ENCODE measurements at places on chromosomes 6 and 20. TPM values are rescaled to one million over a fixed set of nuclear protein-coding genes. Genes with fewer than 3 reads are reported as not detected.

Gene SLC22A2
- total RNA-seq, result not detected

Gene GATA5
- total RNA-seq, result not detected

Gene GNRH2
- total RNA-seq, result 0.48 TPM

Gene SLC17A1
- total RNA-seq, result not detected

Gene RAET1L
- total RNA-seq, result not detected

Gene HLA-DQB1
- total RNA-seq, result 0.10 TPM

Gene OLIG3
- not detected for total RNA-seq

Gene NOTCH4
- total RNA-seq, result 66.1 TPM

GRCh38 chr6:33073431-33073871 lies at the start of gene HLA-DPA1:
HLA-DPA1 (minus strand) TSS chr6:33073649.
- no peak for DNase-seq

GRCh38 chr20:5401277-5401875 lies 84.6 kb upstream of the PROKR2 start:
- DNase-seq, result no peak

DNA sequence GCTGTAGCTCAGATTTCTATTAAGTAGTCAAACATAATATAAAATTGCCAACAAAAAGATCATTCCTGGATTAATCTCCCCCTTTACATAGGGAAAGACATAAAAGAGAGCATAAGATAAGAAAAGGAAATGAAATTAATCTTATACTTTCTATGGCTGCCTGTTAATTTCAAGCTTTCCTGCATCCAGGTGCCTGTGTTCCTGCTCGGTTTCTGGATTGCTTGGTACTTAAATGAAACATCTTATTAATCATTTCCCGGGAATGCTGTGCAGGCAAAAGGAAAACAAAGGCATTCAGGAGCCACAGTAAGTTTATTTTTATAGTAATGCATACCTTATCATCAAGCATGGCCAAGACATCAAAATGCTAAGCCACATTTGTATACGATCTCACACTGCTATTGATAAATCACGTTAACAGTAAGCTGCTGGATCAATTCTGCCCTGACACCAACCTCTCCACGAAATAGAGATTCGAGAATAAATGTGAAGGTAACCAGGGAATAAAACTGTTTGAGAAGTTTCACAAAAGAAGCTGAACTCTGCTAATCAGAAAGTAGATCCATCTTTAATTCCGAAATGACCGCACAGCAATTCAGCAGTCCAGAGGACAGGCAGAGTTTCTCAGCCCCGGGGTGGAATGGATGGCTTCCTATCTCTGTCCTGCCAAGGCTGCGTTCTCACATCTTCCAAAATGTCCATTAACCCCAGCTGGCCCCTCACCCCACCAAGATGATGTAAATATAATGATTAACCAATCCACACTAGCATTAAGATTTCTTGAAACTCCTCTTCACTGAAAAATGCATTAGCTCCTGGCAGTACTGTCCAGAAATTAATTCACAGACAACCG lies 32.6 kb upstream of the APCDD1L start:
- no peak for DNase-seq

GRCh38 chr6:168200571-168201134 lies 118.9 kb downstream of the DACT2 start:
- DNase-seq, result no peak

DNA sequence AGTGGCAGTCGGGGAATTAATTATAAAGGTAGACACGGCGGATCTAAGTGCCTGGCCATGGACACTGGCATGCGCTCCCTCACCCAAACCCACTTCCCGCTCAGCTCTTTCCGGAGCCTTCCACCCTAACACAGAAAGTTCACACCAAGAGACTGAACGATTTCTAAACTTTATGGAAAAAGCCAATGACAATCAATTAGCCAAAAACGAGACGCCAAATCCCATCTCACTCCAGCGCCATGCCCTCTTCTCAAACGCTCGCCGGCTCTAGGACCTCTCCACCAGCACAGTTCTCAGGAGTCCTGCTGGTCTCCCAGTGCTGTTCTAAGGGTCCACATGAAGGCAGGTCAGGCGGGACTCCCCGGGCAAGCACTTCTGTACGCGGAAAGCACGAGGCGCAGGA lies 641 bp downstream of the SF3B5 start:
- no peak for DNase-seq

- peak; percentile 18 for DNase-seq
Observed at GRCh38 chr6:161373905-161374451, 100.1 kb upstream of the AGPAT4 start.

GRCh38 chr6:157983406-157984119 lies 1.9 kb downstream of the SYNJ2 start:
- DNase-seq, result no peak

DNA sequence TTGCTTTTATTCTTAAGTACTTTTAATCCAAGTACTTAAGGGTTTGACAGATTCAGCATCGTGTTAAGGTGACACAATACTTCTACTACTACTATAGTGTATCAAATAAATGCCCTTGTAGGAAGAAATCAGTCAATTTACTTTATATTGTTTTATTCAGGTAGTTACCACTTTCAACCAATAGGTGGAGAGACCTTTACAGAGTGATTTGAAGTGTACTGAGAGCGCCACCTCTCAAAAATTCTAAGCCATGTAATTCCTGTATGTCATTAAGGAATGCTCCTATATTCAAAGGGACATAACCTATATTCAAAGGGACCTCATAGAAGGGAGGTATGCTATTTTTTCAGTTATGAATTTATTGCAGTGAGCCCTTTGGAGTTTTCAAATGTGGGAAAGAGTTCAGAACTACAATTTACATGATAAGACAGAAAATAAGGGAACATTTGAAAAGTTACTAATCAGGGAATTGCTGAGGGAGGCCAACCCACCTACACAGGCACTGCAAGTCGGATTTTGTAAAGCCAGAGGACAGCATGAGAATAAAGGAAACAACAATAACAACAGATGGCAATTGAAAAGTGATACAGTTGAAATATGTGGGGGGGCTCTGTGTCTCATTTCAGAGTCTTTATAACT lies 955.6 kb downstream of the TBC1D32 start:
- no peak for DNase-seq

- DNase-seq, result no peak
Observed at GRCh38 chr6:36691011-36691410, 6.6 kb upstream of the RAB44 start.

DNA sequence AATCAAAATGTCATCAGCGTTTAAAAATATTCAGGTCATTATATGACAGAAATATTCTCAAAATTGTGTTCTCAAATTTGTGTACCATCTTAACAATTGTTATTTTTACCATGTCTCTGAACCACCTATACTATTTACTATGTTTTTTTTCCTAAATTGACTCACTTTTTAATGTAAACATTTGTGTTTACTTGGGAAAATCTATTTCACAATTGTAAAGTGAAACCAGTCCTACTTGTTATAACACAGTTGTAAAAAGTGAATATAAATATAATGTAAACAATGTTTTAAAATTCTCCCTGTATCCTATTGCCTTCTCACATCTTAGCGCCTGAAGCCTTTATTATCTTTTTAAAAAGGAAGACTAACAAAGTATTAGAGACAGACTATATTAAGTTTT lies 83.5 kb downstream of the ADGRG6 start:
- DNase-seq, result no peak

GRCh38 chr20:46621492-46621891 lies 29.8 kb downstream of the SLC13A3 start:
- DNase-seq, result no peak

DNA sequence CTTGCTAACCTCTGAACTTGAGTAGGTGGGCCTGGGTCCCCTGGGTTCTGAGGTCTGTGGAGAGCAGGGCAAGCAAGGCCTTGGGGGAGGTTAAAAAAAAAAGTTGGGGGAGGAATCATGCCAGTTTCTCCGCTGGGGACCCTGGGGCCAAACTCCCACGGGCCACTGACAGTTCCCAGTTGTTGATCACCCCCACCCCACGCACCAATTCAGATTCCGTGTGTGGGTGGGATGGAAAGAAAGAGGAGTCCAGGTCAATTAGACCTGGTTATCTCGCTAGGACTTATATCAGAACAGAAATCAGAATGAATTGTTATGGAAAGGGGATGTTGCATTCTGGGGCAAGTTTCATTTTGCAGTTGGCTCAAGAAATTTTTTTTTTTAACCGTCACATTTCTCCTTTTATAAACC lies 46.7 kb upstream of the SUPT3H start:
- no peak for DNase-seq

DNA sequence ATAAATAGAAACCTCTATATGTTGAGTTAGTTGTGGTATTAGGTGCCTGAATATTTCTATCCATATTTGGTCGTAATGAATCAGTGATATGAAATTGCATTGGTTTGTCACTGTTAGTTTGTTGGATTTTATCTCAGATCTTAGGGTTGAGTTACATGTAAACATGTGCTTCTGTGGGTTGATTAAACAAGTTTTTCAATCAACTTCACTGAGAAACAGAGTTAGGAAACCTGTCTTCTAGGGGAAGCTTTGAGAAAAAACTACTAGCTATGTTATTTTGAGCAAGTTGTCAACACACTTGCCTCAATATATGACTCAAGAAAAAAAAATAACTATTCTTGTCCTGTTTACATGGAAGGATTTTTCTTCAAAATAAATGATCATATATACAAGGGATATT lies 14.8 kb upstream of the ADGB start:
- no peak for DNase-seq

DNA sequence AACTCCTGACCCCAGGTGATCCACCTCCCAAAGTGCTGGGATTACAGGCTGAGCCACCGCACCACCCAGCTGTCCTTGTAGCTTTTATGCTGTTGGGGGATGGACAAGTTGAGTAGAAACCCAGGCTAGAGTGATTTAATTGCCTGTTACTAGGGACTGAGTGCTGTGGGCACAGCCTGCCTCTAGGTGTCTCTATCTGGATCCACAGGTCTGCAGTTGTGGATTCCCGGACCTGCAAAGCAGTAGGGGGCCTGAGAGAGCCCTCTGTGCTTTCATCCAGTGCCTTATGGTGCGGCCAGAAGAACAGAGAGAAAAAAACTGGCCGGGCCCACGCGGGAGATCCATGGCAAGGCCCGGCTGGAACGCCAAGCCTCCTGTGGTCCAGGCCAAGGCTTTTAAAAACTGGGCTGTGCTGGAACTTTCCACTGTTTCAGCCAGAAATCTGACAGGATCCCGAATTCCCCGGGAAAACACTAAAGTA lies 5.2 kb downstream of the SIRPA start:
- peak; percentile 29 for DNase-seq
